Activated naive CD4-positive, alpha-beta T cell treated with anti-CD3 and anti-CD28 coated beads, Interleukin-2, amount 10 ng/mL, durations not matched to agents 7 days and 5 days (primary cell): ENCODE measurements at places on chromosomes 7 and 10.
A peak's percentile ranks its signal among the peaks of the same experiment; 100 is the strongest.

GRCh38 chr7:22865602-22865960 lies 42.9 kb upstream of the TOMM7 start:
- no peak for DNase-seq
- H3K36me3 ChIP-seq, result peaks cover 16% of the 10 kb centered on the region
- H3K27me3 ChIP-seq, result no peaks in the 10 kb centered on the region
- peaks cover 11% of the 10 kb centered on the region for H3K4me1 ChIP-seq

DNA sequence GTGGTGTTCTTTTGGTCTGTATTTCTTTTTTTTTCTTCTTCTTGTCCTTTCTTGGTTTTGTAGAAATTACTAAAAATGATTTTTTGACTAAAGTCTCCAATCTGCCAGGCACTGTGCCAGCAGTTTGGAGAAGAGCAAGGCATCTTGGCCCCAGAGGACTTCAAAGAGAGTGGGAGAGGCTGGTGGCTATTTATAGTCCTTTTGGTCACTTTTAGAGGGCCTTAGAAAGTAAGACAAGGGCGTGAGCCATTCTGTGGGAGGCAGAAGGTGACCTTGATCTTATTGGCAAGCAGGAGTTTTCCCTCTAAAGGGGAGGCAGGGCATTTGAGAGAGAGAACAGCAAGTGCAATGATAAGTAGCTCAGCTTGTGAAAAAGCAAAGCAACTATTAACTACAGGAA lies 211.9 kb downstream of the GALNT17 start:
- H3K4me3 ChIP-seq, result no peak overlapping the region
- no peaks in the 10 kb centered on the region for H3K27me3 ChIP-seq
- no peak overlapping the region for H3K27ac ChIP-seq
- H3K4me1 ChIP-seq, result no peaks in the 10 kb centered on the region
- H3K36me3 ChIP-seq, result no peaks in the 10 kb centered on the region

DNA sequence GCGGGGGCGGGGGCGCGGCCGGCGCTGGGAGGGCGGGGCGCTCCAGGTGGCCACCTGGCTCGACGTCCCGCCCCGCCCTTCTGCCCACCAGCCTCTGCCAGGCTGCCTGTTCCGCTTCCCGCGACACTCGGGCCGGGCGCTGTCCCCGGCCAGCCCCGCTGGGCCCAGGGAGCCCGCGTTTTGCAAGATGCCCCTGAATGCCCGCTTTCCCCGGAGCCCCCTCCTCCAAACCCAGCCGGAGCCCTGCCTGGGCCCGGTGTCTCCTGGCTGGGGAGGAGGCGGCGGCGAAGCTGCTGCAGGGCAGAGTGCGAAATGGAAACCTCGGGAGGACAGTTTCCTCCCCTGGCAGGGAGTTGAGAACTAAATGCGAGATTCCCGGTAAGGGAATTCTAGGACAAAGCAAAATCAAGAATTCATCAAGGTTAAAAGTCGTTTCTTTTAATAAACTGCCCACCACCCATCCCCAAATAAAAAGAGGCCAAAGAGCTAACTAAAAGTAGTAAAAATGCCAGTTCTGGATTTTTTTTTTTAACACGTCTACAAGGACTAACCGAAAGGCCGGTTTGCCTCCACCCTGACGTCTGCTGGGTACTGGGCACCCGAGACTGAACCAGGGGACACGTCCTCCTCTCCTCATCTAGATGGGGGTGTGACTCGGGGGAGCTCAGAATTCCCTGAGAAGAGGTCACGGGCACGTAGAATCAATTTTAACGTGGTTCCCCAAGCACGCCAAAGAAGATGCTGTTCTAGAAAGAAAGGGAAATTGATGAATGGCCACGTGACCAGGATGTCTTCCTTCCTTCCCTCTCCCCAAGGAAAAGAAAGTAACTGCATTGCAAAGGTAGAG lies 200.4 kb upstream of the NFE2L3 start:
- H3K4me1 ChIP-seq, result peaks cover 22% of the 10 kb centered on the region
- H3K27me3 ChIP-seq, result peaks cover 44% of the 10 kb centered on the region
- H3K27ac ChIP-seq, result no peak overlapping the region
- peak overlapping the region; percentile 45 for H3K4me3 ChIP-seq
- H3K36me3 ChIP-seq, result peaks cover 5% of the 10 kb centered on the region
- DNase-seq, result no peak

DNA sequence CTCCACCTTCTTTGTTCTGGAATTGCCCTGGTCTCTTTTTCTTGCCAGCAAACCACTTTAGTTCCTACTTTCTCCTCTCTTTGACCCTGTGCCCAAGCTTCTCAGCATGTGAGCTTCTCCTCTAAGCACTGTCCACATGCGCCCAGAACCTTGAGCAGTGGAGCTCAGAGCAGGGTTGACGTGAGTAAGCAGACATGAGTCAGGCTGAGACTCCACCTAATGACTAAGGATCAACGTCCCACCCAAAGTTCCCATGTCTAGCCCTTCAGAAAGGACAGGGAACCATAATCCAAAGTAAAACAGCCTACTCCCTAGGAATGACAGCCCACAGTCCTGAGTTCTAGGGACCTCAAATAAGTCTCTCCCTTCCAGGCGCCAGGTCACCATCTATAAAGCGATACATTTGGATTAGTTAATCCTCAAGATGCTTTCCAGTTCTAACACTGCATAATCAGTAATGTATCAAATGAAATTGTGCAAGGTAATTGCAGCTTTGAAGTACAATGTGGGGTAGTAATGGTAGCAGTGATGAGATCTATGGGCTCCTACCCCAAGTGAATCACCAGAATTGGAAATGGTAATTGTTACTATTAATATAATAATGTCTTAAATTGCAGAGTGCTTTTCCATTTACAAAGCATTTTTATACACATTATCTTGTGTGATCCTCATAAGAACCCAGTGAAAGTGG lies 44.5 kb downstream of the KCNMA1 start:
- peaks cover 3% of the 10 kb centered on the region for H3K27me3 ChIP-seq
- H3K36me3 ChIP-seq, result no peaks in the 10 kb centered on the region
- H3K27ac ChIP-seq, result no peak overlapping the region
- no peak for DNase-seq
- no peak overlapping the region for H3K4me3 ChIP-seq

DNA sequence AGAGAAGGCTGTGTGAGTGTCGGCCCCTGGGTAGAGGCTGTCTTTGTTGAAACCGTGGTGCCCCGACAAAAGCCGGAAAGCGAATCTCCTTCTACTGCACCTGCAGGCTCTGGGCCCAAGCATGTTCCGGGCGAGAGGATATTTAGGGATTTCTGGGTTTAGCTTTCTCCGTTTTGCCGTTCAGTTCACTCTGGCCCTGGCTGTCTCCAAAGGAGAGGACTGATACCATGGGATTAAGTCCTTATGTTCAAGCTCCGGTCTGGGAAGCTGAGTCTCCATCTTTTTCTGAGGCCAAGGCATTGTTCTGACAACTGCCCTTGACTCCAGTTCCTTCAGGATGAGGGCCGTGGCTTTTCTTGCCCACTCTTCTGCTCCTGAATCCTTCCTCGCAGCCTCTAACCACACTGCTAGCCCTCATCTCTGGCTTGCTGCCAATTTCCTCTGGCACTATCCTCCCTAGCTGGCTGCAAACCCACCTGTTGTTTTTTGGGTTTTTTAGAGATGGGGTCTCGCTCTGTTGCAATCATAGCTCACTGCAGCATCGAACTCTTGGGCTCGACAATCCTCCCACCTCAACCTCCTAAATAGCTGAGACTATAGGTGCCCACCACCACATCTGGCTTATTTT lies 206.8 kb downstream of the SKIDA1 start:
- no peak overlapping the region for H3K27ac ChIP-seq
- H3K27me3 ChIP-seq, result no peaks in the 10 kb centered on the region

DNA sequence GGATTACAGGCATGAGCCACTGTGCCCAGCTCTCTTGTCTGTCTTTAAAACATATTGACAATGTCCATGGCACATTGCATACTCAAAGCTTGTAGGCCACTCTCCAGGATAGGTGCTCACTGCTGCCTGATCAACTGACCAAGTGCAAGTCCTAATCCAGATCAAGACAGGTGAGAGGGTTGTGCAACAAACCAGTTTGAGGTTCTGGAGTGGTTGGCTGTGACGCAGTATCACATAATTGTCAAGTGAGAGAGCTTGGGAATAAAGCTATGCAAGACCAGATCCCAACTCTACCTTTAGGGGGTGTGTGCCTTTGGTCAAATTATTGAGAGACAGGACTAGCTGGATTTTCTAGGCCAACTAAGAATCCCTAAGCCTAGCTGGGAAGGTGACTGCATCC lies 43.0 kb upstream of the OPN4 start:
- H3K4me1 ChIP-seq, result no peaks in the 10 kb centered on the region
- peaks cover 13% of the 10 kb centered on the region for H3K27me3 ChIP-seq
- H3K4me3 ChIP-seq, result no peak overlapping the region
- H3K27ac ChIP-seq, result no peak overlapping the region

- no peak overlapping the region for H3K27ac ChIP-seq
- no peaks in the 10 kb centered on the region for H3K4me1 ChIP-seq
- no peak for DNase-seq
Measured at GRCh38 chr7:19939746-19940145, 166.3 kb upstream of the TMEM196 start.

GRCh38 chr10:31751051-31751737 lies 177.4 kb downstream of the ARHGAP12 start:
- H3K27ac ChIP-seq, result no peak overlapping the region
- H3K36me3 ChIP-seq, result no peaks in the 10 kb centered on the region
- no peak for DNase-seq

- no peaks in the 10 kb centered on the region for H3K36me3 ChIP-seq
- DNase-seq, result no peak
- no peaks in the 10 kb centered on the region for H3K27me3 ChIP-seq
- H3K27ac ChIP-seq, result no peak overlapping the region
Measured at GRCh38 chr7:36814311-36814710, 90.0 kb upstream of the AOAH start.

DNA sequence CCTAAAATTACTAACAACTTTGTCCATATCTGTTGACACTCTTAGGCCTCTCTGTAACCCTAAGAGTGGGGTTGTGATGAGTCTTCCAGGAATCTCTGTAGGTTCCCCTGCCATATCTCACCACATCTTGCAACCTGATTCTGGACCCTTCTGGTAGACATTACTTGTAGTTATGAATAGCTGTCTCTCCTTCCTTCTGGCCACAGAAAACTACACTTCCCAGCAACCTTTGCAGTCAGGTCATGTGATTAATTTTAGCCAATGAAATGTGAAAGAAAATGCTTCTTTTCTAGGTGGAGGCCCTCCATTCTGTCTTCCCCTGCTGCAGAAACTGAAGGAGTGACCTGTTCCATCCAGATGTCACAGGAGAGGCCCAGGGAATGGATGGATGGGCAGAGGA lies 147.6 kb upstream of the AOAH start:
- no peaks in the 10 kb centered on the region for H3K27me3 ChIP-seq
- DNase-seq, result no peak
- no peak overlapping the region for H3K4me3 ChIP-seq
- H3K4me1 ChIP-seq, result peaks cover 12% of the 10 kb centered on the region

GRCh38 chr10:131872827-131873375 lies 27.9 kb upstream of the PPP2R2D start:
- no peak overlapping the region for H3K4me3 ChIP-seq
- no peaks in the 10 kb centered on the region for H3K36me3 ChIP-seq
- no peak overlapping the region for H3K27ac ChIP-seq
- peaks cover 23% of the 10 kb centered on the region for H3K27me3 ChIP-seq
- H3K4me1 ChIP-seq, result peaks cover 2% of the 10 kb centered on the region
- no peak for DNase-seq

- H3K4me1 ChIP-seq, result no peaks in the 10 kb centered on the region
- peaks cover 16% of the 10 kb centered on the region for H3K36me3 ChIP-seq
- no peaks in the 10 kb centered on the region for H3K27me3 ChIP-seq
- H3K27ac ChIP-seq, result no peak overlapping the region
Measured at GRCh38 chr7:132782777-132783640, 206.7 kb upstream of the PLXNA4 start.

- peaks cover 31% of the 10 kb centered on the region for H3K27me3 ChIP-seq
- H3K27ac ChIP-seq, result no peak overlapping the region
- DNase-seq, result no peak
- H3K4me1 ChIP-seq, result no peaks in the 10 kb centered on the region
- no peaks in the 10 kb centered on the region for H3K36me3 ChIP-seq
Measured at GRCh38 chr10:132066812-132067211, 1.1 kb downstream of the JAKMIP3 start.

GRCh38 chr7:28002638-28003037 lies 178.0 kb downstream of the JAZF1 start:
- no peak overlapping the region for H3K27ac ChIP-seq
- DNase-seq, result no peak
- no peaks in the 10 kb centered on the region for H3K4me1 ChIP-seq

- peaks cover 22% of the 10 kb centered on the region for H3K36me3 ChIP-seq
- H3K27me3 ChIP-seq, result peaks cover 35% of the 10 kb centered on the region
- peak overlapping the region; percentile 82 for H3K27ac ChIP-seq
- peak overlapping the region; percentile 88 for H3K4me3 ChIP-seq
- H3K4me1 ChIP-seq, result peaks cover 27% of the 10 kb centered on the region
Measured at GRCh38 chr10:17453373-17454091, 863 bp downstream of the ST8SIA6 start.

- H3K27me3 ChIP-seq, result peaks cover 14% of the 10 kb centered on the region
- DNase-seq, result no peak
- H3K4me1 ChIP-seq, result no peaks in the 10 kb centered on the region
- H3K4me3 ChIP-seq, result no peak overlapping the region
Measured at GRCh38 chr7:29255199-29255878, 60.8 kb downstream of the CHN2 start.
